HuH-7 (cell line): ENCODE measurements at places on chromosomes 2 and 18.

DNA sequence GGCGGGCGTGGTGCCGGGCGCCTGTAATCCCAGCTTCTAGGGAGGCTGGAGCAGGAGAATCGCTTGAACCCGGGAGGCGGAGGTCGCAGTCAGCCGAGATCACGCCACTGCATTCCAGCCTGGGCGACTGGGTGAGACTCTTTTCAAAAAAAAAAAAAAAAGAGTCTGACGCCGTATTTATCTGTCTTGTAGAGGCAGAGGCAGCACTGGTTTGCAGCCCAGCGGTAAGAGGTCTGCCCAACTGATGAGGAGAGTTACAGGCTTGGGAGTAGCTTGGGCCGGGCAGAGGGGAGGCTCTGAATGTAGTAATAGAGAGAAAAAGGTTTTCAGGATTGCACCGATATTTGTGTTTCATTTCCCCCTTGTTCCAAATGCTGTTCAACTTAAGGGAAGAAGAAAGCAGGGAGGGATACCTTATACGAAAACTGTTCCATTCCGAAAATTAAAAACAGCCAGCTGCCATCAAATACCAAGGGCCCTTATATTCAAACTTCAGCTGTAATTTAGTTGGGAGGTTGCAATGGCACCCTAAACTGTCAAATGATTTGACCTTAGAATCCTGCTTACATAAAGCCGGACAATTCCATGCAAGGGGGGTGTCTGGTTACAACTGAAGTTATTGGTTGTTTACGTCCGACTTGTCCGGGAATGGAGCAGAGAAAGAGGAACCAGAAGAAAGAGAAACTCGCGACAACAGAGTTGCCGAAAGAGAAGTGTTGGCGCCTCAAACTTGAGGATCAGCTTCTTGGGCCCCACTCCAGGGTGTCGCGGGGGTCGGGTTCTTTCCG lies 9.2 kb upstream of the SP9 start:
- DNase-seq: no peak

- no peak for DNase-seq
Observed at GRCh38 chr18:42614619-42615293, 500.7 kb downstream of the RIT2 start.

- peak; percentile 94 for DNase-seq
Observed at GRCh38 chr2:170714381-170715061, 616 bp upstream of the SP5 start.

- DNase-seq: peak; percentile 45
Observed at GRCh38 chr2:233448220-233448559, 93.9 kb downstream of the DGKD start.

GRCh38 chr18:32048507-32049091 lies 30.0 kb downstream of the RNF125 start:
- peak; percentile 2 for DNase-seq
